ENCODE measurements at places on chromosomes 12 and 14.
A peak's percentile ranks its signal among the peaks of the same experiment; 100 is the strongest.

GRCh38 chr12:45742590-45742989 is 13.1 kb downstream of the ARID2 start:
- DNase-seq, result no peak

GRCh38 chr12:5197656-5198055 is 154.0 kb downstream of the KCNA5 start:
- DNase-seq, result no peak

- no peak for DNase-seq
These were observed 1101.4 kb downstream of the BCL11B start for GRCh38 chr14:98170575-98170974.

- DNase-seq, result no peak
These were observed 6.0 kb downstream of the LTB4R start for GRCh38 chr14:24317141-24317928.

- DNase-seq, result peak; percentile 87
These were observed 56.3 kb downstream of the SIX6 start for GRCh38 chr14:60565211-60565610.

Data from Caki2 (cell line).